ENCODE measurements at places on chromosomes 4 and X.

DNA sequence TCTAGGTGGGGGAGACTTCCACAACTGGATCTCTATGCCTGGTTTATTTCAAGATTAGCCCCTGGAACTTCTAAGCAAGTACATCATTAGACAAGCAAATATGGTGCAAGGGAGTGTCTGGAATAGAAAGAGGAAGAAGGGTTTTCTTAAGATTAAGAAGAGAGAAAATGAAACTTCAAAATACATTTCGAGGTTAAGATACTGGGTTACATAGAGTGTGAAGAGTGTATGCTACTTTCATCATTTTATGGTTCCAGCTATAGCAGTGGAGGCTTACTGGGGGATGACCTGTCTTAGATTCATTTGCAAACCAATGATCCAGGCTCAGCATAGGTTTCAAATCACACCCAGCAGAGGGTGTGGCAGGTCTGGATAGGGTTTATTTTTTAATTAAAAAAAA, 144.4 kb upstream of the GATB start:
- no peak for DNase-seq

DNA sequence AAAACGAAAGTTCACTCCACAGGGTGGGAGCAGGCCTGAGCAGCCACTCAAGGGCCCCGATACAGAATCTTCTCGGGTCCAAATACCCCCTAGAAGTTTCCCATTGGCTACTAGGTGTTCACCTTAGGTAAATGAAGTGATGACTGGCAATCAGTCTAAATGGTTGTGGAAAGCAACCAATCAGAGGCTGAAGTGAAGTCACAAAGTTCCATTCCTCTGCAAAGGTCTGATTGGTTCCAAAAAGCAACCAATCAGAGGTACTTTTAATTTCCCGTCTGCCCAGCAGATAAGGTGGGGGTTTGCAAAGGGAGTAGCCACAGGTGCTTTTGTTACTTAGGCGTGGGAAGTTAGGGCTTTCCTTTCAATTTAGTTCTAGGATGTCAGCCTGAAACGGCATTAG, 58.2 kb upstream of the NKAP start:
- no peak for DNase-seq

DNA sequence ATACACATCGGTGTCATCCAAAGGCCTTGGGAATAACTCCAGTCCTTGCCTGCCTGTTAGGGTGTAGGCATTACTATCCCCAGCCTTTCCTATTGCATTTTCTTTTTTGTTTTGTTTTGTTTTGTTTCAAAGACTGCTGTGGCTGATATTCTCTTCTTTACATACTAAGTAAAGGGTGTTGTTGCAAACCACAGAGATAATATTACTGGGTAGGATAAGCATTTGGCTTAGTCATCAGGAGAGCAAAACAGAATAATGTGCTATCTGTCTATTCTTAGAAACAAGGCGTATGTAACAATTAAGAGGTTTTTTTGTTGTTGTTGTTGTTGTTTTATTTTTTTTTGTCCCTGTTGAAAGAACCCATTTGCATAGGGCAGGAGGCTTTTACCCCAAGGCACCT, 41.8 kb downstream of the UGT2B28 start:
- DNase-seq: no peak

DNA sequence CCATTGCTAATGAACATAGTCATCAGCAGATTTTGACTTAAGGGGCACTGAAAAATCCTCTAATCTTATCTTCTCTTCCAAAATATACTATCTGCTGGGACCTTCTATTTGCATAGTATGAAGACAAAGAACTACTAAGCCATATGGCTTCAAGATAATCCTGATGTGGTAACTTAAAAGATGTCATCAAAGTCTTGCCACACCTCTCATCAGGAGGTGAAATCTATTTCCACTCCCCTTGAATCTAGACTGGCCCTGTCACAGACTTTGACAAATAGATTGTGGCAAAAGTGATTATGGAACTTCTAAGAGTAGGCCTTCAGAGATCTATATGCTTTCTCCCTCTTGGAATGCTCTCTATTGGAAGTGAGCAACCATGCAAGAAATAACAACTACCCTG, 27.3 kb upstream of the TET2 start:
- DNase-seq: no peak

DNA sequence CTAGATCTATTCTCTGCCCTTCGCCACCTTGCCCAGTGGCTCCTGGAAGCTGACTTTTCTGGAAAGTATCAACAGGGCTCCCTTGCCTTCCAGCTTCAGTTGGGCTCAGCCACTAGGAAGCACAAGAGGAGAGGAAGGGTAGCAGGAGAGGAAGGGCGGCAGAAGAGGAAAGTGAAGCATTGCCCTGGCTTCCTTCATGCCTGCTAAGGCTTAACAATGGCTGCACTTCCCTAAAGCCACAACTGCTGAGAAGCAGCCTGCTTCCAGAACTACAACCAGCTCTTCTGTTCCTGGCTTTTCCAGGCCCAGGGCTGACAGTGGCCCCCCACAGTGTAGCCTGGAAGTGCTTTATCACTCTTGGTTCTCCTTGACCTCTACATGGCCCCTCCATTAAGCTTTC, 29.1 kb upstream of the PGM2 start:
- DNase-seq: no peak

- DNase-seq: no peak
Measured at GRCh38 chrX:150456466-150456865, 93.3 kb downstream of the MAMLD1 start.

DNA sequence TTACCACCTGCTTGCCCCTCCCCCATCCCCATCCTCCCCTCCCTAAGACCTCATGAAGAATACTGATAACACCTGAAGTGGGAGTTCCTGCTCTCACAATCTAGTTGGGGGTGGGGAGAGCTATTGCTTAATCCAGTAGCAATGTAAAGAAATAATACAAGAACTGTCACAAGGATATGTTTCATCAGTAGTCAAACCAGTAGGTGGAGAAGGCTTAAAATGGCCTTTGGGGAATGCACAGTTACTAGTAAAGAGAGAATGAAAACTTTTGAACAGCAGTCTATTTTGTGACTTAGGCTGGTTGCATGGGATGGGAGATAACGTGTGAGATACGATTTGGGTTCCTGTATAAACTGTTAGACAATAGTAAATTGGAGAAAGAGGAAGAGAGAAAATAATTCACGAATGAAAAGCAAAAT, 6.0 kb downstream of the GALNT7 start:
- DNase-seq: no peak

DNA sequence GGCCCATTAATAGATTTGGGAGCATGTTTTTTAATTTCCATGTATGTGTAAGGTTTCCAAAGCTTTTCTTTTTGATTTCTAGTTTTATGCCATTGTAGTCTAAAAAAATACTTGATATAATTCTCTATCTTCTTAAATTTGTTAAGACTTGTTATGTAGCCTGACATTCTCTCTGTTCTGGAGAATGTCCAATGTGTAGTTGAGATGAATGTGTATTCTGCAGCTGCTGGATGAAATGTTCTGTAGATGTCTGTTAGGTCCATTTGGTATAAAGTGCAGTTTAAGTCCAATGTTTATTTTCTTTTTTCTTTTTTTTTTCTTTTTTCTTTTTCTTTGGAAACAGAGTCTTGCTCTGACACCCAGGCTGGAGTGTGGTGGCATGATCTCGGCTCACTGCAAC, 378.5 kb upstream of the MAD2L1 start:
- DNase-seq: no peak

- no peak for DNase-seq
Measured at GRCh38 chr4:38785901-38786402, 3.2 kb upstream of the TLR10 start.

DNA sequence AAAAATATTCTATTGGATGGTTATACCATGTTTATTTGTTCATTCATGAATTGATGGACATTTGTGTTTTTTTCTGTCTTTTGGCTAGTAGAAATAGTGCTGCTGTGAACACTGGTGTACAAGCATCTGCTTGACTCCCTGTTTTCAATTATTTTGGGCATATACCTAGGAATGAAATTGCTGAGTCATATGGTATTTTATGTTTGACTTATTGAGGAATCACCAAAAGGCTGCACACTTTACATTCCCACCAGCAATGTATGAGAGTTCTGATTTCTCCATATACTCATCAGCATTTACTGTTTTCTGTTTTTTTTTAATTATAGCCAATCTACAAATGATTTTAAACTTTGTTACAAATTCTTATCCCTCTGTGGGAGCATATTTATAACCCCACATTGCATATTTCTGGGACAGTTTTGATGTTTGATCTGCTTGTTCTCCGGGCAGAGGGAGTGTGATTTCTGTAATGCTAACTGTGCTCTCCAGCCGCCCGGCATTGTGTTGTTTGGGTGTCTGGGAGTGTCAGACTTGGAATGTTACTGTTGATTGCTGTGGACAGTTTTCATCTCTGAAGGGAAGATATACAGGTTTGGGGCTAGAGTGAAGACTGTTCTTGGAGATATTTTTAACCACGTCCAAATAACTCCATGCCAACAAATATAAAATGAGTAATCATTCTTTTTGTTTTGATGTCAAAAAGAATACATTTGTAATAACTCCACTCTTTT, 60.5 kb upstream of the PGRMC2 start:
- DNase-seq: no peak

DNA sequence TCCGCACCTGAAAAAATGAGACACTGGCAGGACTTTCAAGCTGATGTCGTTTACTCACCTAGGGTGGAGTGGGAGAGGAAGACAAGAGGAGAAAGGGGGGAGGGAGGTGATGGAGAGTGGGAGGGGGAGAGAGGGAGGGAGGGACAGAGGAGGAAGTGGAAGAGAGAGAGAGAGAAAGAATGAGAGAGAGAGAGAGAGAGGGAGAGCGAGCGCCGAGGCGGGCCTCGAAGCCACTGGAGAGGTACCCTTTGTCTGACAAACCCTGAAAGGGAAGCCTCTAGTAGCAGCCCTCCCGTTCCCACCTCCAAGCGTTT, 296 bp upstream of the ADGRL3 start:
- no peak for DNase-seq

DNA sequence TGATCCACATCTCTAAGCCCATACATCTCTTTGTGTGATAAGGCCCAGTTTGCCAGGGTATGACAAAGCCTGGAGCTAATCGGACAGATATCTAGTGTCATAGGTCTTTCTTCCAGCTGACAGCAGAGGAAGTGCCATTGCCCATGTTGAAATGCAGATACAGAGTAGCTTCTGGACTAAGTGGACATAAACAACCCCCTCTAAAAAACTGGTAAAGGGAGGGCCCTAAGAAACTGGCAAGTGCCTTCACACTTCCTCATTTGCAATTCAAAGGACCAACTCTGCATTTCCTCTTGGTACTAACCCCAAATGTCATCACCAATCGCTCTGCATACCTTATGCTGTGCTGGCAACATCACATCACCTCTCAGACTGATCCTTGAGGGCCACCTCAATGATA, 20.8 kb downstream of the ARHGEF6 start:
- no peak for DNase-seq

DNA sequence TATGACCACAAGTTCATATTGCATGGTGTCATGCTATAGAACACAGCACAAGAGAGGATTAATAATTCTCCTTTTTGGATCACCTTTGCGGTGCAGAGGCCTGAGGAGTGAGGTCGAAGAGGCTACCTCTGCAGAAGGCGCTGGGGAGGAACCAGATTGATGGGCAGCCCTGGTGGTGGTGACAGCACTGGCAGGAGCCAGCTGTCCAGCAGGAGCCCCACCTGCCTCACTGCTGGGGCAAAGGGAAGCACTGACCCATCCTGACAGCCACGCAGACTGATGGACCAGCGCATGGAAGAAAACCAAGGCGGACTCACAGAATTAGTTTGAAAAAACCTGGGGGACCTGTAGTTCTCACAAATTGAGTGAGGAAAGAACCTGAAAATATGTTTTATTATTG, 50.9 kb downstream of the COX18 start:
- DNase-seq: no peak

- no peak for DNase-seq
Measured at GRCh38 chr4:16914208-16914607, 15.8 kb upstream of the LDB2 start.

GRCh38 chrX:85114776-85115175, 111.1 kb downstream of the APOOL start:
- DNase-seq: no peak

DNA sequence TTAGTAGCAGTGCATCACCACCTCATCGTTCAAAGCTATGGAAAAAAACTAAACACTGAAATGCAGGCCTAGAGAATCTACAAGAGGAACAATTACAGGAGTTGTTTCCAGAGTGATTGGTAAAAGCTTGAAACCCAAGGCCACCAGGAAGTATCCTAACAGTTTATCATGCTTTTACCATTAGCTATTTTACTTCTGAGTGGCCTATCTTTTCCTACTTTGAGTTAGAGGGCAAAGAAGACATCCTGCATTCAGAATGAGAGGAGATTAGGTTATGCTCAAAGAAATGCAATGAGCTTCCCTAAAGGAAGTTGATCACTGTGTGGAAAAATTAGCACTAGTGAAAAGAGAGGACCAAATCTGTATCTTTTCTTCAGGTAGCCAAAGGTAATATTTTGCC, 69.8 kb upstream of the PRSS48 start:
- no peak for DNase-seq

DNA sequence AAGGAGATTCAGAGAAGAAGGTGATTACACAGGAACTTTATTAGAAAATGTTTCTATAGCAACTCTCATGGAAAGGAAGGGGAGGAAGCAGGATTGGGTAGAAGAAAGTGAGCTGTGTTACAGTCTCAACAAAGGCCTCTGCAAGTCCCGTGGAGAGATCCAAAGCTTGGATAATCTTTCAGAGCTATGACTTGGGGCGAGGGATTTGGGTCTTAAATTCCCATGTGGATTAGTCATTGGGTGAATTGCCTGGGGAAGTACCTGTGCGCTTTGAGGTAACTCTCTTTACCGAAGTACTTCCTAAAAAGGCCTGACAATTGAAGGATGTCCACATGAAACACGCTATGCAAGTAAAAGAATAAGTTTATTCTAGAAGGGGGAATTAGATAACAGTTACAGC, 133.8 kb upstream of the ANKRD50 start:
- DNase-seq: no peak

DNA sequence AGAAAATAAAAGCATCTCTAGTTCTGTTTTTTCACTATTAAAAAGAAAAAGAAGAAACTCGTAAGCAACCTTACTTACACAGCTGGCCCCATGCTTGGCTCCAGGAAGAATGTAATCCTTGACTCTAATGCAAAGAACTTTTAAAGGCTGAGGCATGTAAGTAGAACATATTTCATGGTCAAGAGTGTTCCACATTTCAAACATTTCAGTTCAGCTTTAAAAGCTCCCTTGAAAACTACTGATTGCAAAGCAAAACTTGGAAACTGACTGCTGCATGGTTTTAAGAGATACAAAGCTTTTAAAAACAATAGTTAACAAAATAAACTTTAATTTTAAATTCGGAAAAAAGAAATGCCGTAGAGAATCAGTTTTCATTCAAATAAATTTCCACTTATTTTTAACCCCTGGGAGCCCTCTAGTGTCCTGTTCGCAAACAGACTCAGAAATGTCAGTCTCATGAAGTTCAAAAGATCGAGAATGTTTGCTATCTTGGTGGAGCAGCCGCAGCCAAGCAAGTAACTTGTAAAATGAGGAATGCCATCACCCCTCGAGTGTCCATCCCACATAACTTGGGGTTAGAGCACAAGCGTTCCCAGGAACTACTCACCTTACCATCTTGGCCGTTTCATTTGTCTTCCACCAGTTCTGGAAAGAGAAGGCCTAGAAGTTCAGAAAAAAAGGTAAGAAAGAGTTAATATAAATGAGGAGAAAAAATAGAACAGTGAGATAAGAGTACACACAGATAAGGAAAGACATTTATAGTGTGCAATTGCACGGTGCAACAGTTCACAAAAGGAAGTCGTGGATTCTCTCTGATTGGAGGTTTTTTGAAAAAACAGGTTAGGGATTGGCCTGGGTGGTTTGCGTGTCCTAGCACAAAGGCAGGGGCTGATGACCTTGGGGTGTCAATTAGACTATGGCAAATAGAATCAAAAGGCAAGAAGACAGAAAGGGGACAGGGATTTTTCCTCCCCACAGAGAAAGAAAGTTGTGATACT, at the start of gene GASK1B:
TSS of gene GASK1B (minus strand) at position 765 of the 998 bp plus-strand sequence. CDS start 1,650 bp downstream, outside the sequence.
- DNase-seq: no peak

- no peak for DNase-seq
Measured at GRCh38 chrX:37904833-37905232, 57.5 kb upstream of the DYNLT3 start.
